ENCODE measurements at places on chromosomes 13 and 19.
A peak's percentile ranks its signal among the peaks of the same experiment; 100 is the strongest.

DNA sequence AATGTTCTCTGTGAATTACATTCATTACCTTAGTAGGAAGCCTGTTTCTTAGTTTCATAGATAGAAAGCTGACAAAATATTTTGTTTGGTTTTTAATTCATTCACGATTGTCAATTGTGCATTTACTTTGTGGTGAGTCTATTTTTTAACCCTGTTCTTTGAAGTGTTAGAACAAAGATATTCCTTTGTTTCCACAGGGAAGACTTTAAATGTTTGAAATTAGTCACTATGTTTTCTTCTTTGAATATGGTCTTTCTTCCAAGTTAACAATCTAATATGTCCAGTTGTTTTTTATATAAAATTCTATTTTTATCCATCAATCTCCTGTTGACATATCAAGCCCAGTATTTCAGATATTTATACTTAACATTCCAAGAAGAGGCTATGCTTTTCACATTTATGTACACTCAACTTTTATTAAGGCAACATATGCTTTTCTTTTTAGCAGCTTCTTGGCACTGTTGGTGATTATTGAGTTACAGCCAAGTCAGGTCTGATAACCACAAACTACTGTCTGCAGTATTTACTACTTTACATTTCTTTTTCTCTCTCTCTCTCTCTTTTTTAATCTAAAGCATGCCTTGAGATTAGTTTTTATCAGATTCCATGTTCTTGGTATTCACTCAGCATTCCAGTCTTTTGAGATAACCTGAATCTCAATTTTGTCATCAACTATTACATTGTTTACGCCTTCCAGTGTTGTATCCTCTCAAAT lies 812.8 kb upstream of the SLC10A2 start:
- DNase-seq: no peak

DNA sequence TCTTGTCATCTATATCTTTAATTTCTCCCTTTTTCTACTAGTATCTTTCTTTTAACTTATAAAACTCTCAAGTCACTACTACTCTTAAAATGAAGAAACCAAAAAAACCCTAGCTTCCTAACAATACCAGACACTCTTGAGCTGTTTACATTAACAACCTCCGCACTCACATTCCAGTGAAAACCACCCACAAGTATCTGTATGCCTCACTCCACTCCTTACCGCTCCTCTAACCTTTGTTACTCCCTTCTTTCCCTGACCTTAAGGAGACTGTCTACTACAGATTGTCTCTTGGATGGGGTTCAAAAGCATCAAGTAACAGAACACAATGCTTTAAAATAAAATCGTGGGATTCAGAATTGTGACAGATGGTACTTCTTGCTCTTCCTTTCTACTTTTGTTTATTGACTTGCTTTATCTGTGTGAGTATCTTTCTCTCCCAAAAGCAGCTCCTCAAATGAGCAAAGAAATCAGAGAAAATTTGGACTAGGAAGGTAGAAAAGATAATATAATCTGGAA lies 110.0 kb upstream of the FBXL3 start:
- DNase-seq: no peak

DNA sequence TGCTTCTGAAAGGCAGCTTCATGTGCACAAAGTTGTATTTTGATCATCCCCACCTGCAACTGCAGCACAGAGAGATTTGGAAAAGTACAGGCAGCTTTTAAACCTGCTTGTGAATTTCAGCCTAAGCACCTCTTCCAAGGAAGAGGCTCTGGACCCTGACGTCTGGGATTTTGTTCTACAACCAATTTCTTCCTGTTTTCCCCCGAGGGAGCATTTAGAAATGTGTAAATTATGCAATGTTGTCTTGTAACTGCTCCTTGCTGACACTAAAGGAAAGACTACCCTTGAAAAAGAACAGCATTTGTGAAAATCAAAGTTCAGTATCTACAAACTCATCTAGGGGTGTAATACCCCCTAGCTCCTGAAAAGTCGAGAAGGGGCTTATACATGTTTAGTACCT lies 15.4 kb downstream of the MED26 start:
- DNase-seq: no peak

DNA sequence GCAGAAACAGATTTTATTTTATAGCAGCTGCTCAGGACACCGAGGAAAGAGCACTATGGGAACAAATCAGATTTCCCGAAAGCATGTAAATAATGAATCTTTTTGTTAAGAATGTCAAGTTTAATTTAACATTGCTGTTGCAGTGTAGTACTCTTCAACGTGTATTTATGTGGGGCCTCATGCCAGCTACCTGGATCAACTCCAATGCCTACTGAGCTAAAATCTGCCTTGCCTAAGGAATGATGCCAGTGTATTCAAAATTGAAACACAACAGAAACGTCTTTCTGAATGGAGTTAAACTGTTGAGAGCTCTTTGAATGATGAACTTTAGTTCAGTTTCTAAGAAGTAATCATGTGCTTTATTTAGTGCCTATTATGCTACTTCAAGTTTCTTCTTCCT lies 1379.8 kb upstream of the ATXN8OS start:
- no peak for DNase-seq

DNA sequence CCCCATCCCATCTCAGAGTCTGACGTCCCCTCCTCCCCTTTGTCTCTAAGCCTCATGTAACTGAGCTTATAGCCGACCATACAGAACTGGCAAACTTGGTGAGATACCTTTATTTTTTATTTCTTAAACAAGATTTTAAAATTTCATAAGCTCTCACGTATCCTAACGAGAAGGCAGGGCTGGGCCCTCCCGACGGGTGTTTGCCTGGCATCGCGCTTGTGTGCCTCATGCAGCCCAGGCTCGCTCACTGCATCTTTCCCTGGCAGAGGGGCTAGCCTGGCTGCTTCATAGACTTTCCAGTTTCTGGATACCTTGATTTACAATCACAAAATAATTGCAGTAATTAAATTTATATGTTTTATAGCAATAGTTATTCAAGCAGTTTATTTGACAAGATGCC lies 69.0 kb downstream of the GGACT start:
- DNase-seq: no peak

- no peak for DNase-seq
Observed at GRCh38 chr13:79282976-79283375, 123.1 kb downstream of the RBM26 start.

DNA sequence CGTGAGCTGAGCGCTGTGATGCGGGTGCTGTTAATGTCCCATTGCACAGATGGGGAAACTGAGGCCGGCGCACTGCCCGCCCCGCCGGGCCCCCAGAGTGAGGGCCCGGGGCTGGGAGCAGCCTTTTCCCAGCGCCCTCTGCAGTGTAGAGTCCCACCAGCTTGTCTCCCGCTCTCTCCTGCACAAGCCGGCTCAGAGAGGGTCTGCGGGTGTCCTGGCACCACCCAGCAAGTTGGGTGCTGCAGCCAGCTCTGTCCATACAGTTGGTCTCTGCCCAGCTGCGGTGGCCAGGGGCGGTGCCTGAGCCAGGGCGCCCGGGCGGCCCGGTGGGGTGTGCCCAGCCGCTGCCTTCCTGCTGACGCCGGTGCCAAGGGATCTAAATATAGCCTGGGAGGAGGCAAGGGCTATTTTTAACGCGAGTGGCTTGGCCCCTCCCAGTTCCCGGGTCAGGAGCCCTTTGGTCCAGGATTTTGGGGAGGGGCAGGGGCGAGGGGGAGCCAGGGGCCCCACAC lies 19.3 kb downstream of the GADD45B start:
- peak; percentile 57 for DNase-seq

DNA sequence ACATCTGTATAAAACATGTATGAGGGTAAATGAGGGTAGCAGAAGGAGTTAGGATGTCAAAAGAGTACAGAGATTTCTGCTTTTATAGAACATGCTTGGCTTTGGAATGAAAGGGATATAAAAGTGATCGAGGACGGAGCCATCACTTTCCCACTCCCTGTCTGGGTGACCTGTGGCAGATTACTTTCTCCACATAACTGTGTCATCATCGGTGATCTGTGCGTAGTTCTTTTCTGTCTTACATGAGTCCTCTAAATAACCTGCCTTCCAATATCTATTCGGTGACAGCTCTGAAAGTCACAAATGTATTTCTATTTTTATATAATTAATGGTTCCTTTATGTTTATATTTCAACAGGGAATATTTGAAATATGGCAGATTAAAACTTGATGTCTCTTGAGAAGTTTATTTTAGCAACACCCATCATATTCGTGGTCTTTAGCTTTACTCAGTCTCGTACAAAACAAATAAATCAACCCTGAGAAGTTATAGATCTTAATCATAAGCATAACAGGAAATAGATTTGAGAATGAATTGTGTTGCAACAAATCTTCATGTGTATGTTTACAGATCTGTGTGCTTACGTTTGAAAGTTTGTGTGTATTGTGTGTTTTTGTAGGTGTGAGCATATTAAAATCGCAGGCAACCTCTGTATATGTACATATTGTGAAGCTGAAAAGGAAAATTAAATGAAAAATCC lies 1094.3 kb downstream of the EFNB2 start:
- DNase-seq: no peak

DNA sequence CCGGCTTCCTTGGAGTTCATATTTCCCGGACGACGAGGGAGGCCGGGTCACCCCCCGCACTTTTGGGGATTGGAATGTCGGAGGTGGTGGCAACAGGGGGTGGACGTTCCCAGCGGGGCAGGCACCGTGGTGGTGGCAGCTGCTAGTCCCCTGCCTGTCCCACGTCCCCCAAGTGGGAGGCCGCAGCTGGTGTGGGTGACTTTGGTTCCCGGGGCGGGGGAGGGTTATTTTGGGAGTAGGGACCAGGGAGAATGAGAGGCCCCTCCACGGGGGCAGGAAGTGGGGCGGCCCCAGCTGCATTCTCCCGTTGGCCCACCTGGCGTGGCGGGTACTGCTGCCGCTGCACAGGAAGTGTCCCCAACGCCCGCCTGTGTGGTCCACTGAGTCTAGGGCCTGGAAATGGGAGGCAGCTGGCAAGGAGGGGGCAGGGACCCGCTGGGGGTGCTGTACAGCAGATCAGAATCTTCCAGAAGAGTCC lies 11.1 kb upstream of the PLIN3 start:
- DNase-seq: no peak

GRCh38 chr13:81686877-81687276 lies 1346.0 kb upstream of the SPRY2 start:
- DNase-seq: no peak

GRCh38 chr13:30871588-30872275 lies 34.3 kb upstream of the MEDAG start:
- DNase-seq: no peak

GRCh38 chr13:21078501-21078900 lies 17.1 kb upstream of the LATS2 start:
- no peak for DNase-seq

DNA sequence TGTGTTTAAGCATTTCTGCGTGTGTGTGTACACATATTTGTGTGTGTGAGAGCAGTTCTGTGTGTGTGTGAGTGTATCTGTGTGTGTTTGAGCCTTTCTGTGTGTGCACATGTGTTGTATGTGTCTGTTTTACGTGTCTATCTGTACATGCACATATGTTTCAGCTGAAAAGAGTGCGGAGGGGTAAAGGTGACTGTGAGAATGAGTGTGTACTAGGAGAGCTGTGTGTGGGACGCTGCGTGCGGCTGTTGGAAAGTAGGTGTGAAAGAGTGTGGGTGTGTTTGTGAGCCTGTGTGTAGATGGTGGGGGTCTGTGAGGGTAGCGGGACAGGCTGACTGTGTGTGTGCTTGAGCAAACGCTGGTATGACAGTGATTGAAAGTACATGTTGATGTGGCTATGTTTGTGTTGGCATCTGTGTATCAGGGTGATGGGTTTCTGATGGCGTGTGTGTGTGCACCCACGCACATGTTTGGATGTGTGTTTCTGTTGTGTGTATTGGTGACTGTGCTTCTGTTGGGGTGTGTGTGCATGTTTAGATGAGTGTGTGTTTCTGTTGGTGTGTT lies 7.5 kb upstream of the TPM4 start:
- no peak for DNase-seq

- no peak for DNase-seq
Observed at GRCh38 chr13:28755546-28755870, 36.7 kb upstream of the SLC46A3 start.

- DNase-seq: no peak
Observed at GRCh38 chr13:30088312-30088855, 219.0 kb downstream of the KATNAL1 start.

- no peak for DNase-seq
Observed at GRCh38 chr13:113548778-113549621, 35.6 kb upstream of the TFDP1 start.

DNA sequence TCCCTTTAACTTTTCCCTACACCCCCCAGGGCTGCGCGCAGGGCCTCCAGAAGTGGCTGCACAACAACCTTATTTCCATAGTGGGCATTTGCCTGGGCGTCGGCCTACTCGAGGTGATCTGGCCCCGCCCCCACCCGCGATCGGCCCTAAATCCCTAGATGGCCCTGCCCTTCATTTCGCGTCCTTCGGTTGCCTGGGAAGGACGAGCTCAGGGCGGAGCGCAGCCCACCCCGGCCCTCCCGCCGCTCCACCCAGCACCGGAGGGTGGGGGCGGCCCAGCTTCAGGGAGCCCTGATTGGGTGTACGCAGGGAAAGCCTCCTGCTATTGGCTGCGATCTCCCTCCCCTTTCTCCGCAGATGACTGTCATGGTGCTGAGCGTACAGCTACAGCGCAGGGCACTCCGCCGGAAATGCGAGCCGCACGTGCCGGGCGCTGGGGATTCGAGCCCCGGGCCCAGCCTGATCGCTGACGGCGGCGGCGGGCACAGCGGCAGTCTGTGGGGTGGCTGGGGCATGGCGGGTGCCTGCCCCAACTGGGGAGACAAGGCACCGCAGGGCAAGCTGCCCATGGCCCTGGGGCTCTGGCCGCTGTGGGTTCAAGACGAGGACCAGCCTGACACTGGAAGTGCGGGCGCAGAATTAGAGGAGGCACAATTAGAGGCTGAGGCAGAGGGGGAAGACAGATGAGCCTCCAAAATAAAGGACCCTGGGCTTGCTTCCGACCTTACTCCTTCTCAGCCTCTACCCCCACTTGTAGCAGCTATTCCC lies 4.3 kb downstream of the CD37 start:
- DNase-seq: no peak

DNA sequence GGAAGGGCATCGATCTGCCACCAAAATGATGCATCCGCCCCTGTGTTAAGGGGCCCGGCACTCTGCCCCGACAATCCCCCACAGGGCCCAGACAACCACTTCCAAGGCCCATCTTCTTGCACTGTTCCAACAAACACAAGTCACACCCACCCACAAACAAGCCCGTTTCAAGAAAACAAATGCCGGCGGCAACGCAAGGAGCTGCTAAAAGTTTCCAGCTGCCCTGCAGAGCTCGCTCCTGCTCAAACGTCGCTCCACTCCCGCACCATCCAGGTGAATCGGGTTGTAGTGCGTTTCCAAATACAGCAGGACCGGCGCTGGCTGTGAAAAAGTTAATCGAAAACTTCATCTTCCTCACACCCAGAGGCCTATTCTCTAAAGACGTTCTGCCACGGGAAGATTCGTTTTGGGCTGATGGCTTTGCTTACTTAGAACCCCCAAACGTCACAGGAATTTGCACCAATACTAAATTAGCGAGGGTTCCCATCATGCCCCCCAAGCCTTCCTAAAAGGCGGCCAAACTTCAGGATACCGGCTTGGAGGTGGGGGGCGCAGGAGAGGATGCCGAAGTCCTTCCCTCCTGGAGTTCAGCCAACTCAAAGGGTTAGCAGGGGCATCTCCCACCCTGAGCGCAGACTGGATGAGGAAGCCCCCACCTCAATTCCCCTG lies 107.4 kb upstream of the DOCK9 start:
- DNase-seq: peak; percentile 26

- no peak for DNase-seq
Observed at GRCh38 chr13:84645196-84646012, 763.1 kb upstream of the SLITRK1 start.

GRCh38 chr19:45293682-45294081 lies 29.0 kb downstream of the CKM start:
- DNase-seq: no peak

Measured in CD4-positive, alpha-beta T cell treated with Interferon alpha-2 for 1 hour (primary cell).